ENCODE measurements at places on chromosomes 11 and 22.

DNA sequence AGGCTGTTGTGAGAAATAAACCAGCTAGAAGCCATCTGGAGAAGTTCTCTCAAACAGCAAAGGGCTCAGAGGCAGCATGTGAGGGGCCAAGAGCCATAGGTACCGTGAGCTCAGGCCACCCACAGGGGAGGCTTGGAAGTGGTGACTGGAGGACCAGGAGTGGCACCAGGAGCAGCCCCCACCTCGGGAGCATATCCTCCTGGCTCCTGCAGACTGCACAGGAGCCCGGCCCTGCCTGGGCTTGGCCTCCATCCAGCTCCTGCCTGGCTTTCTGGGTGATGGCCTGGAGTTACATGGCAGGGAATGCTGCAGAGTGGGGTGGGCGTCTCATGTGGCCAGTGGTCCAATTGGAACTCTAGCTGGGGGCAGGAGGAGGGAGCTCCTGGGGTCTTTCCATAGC lies 4.2 kb upstream of the MPPED1 start:
- no peak for DNase-seq

GRCh38 chr11:110766316-110766715 lies 54.1 kb upstream of the ARHGAP20 start:
- DNase-seq = no peak

GRCh38 chr11:111693224-111693937 lies 72.8 kb downstream of the PPP2R1B start:
- DNase-seq = no peak

DNA sequence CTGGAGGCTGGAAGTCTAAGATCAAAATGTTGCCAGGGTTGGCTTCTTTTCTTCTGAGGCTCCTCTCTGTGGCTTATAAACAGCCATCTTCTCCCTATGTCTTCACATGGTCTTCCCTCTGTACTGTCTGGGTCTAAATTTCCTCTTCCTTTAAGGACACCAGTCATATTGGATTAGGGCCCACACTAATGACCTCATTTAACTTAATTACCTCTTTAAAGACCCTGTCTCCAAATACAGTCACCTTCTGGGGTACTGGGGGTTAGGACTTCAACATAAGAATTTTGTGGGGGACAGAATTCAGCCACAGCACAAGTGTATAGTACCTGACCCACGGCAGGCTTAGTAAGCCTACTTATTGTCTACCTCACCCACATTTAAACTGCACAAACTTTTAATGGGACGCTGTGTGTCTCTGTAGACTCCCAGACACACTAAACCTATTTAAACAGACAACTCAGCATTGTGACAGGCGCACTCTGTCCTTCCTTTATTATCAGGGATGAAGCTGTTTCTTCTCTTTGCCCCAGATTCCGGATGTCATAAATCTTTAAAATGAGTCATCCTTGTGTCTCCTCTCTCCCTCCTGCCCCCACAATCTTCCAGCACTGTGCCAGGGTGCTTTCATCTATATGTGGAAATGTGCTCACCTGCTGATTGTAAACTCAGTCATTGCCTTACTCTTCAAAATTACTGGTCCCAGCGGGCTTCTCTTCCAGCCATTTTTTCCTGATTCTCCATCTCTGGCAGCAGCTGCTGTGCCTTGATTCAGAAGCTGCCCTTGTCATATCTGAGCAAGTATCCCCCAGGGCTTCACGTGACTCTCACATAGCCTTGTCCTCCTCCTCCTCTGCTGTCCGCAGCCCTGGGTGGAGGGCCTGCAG lies 5.4 kb upstream of the MAPK8IP1 start:
- DNase-seq = no peak

DNA sequence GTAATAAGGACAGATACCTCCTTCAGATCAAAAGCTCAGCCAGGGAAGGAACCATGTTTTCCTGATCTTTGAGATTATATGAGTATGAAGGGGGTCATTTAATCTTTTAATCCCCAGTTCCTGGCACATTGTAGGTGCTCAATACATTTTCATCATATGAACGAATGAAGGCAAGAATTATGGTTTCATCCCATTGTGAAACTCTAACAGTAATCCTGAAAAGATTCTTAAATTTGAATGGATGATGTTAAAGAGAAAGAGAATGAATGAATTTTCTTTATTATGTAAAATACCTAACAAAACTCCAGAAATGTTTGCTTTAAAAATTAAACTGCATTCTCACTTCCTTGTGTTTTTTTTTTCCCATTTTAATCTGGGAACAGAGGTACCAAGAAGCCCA lies 162.2 kb upstream of the MTMR2 start:
- DNase-seq = no peak

DNA sequence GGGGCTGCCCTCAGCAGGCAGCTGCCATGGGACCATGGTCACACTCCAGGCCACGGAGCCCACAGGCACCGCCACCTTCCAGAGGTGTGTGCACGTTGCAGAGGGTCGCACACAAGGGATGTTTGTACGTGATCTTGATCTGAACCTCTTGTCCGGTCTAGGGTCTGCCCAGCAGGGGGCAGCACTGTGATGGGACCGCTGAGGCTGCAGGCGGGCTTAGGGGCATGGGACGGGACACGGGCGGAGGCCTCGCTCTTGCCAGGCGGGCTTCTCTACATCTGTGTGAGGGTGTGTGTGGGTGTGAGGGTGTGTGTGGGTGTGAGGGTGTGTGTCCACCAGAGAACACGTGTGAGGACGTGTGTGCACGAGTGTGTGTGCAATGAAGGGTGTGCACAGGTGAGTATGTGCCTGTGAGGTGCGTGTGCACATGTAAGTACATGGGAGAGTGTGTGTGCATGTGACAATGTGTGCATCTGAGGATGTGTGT lies 52.4 kb downstream of the CACNA1I start:
- peak; percentile 68 for DNase-seq

DNA sequence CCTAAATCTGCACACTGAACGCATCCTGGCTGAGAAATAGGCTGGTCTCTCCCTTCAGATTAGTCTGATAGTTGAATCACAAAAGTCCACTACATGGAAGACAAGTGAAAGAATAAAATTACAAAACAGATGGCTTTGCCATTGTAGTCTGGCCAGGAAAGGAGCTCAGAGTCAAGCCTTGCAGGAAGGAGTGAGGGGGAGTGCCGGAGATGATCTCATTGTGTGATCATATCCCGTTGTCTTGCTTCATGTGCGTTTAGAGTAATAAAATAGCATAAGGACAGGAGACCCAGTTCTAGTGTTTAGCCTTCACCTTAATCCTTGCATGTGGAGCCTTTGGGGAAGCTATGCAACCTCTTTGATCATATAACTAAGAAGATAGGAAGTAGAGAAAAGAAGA lies 666.7 kb upstream of the RAG2 start:
- no peak for DNase-seq

DNA sequence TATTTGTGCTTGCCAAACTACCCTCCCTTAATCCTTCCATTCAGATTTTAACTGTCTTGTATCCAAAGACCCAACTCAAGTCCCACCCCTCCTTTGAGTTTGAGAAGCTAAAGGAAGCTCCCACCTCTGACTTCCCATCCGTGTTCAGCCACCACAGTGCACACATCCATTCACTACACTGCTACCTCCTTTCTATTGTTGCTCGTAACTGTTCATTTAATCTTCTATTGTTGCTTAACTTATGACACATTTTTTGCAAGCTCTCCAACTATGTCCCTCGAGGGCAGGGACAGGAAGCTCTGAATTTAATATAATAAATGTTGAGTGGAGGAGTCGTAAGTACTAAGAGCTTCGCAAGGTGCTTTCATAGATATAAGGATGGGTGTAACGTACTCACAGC lies 10.4 kb downstream of the LARGE1 start:
- DNase-seq = no peak

DNA sequence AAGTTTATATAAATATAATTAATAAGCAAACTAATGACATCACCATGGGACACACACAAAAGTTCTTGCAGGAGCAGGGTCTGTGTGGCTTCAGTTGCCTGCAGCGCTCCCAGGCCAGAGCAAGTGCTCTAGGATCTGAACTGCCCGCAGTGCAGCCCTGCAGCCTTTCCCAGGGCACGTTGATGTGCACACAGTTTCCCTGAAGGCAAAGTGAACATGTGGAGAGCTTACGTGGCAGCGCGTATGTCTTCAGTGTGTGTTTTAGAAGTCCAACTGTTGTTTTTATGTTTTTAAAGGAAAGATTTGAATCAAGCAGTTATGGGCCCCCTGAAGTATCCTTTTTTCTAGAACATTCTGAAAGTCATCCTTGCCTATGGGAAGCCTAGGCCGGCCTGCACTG lies 1.2 kb upstream of the TIGD3 start:
- DNase-seq = no peak

DNA sequence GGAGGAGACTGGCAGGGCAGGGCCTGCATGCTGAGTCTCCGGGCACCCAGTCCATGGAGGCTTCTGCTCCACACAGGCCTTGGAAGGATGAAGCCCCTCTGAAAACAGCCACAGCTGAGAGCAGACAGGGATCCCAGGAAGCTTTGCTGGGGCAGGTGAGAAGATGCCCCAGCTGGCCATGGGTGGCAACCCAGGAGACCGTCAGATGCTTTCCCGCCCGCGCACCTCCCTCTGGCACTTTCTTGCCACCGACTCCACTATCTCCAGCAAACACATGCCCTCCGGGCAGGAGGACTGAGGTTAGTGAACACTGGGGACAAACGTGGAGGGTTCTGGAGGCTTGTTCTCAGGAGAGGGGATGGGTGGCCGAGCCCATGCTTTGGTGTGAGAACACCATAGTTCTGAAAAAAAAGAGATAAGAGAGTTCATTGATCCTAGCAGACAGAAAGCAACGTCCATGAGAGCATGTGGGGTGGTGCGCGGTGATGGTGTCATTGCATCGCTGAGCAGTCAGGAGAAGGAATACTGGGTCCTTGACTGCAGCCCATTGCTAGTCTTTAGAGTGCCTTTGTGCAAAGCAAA lies 2.3 kb downstream of the C1QTNF6 start:
- no peak for DNase-seq

DNA sequence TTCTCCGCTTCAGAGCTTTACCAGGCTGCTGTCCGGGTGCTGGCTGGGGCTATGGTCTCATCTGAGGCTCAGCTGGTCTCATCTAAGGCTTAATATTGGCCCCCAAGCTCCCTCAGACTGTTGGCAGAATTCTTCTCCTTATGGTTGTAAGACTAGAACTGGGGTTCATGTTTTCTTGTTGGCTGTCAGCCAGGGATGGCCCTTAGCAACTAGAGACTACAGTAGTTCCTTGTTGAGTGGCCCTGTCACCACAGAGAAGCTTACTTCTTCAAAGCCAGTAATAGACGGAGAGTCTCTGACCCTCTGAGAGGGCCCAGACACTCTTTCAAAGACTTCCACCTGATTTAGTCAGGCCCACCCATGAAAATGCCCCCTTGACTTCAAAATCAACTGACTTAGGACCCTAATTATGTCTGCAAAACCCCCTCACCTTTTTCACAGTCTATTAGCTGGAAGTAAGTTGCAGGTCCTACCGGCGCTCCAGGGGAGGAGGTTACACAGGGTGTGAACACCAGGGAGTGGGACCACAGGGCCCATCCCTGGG lies 24.2 kb upstream of the TREH start:
- no peak for DNase-seq

- DNase-seq = no peak
These were observed 19.6 kb downstream of the MYRF start for GRCh38 chr11:61771985-61772455.

GRCh38 chr11:47506795-47507562 lies 46.0 kb downstream of the CELF1 start:
- peak; percentile 32 for DNase-seq

DNA sequence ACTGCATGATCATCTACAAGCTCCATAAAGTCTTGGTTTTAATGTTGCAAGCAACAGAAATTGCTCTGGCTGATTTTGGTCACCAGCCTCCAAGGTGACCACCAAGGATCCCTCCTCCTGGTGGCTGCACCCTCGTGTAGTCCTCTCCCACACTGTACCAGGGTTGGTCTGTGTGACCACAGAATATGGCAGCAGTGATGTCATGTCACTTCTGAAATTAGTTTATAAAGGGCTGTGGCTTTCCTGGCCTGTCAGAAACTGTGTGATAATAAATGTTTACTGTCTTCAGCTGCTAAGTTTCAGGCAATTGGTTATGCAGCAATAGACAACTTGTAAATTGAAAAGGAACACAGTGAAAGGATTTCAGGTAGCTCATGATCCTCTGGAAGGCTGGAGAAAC lies 5.3 kb upstream of the PRDM11 start:
- DNase-seq = no peak

- no peak for DNase-seq
These were observed 9.9 kb upstream of the NDUFV1 start for GRCh38 chr11:67596753-67597300.

GRCh38 chr11:55357560-55358184 lies 10.1 kb upstream of the OR4A15 start:
- DNase-seq = no peak

DNA sequence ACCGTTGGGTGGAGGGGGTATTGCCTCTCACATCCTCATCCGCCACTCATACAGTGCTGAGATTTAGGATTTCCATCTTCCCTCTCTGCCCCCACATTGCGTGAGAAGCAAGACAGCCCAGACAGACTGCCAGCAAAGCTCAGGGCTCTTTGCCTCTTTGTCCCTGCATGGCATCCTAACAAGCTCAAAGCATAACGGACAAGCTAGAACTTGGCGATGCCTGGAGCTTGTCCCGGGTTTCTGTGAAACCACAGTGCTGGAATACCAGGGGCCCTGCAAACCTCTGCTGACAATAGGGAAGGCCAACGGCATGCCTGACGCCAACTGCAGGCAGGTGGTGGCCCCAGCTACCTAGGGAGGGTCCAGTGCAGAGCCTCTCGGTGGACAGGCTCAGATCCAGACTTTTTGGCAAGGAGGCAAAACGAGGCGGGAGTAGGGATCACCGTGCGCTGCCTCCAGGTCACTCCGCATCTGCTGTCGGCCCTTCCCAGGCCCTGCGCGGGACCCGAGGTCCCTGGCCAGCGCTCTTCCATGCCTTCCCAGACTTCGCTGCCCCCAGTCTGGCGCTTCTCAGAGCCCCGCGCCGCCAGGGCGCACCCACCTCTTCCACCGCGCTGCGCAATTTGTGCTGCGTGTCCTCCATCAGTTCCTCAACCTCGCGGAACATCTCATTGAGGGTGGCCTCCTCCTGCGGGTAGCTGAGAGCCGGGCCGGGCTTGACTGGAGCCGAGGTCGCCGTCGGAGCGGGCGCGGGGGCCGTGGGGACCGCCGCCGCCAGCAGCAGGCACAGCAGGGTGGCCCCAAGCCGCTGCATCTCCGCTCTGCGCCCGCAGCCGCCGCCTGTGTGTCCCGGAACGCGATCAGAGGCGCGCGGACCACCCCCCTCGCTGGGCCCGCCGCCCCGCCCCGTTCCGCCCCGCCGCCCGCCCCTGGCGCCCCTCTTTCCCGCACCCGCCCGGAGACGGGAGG lies at the start of gene DKK3:
Gene DKK3 (minus strand): TSS at position 858 of the 969 bp plus-strand sequence. CDS start 44 bp downstream, at position 814.
- DNase-seq = no peak

DNA sequence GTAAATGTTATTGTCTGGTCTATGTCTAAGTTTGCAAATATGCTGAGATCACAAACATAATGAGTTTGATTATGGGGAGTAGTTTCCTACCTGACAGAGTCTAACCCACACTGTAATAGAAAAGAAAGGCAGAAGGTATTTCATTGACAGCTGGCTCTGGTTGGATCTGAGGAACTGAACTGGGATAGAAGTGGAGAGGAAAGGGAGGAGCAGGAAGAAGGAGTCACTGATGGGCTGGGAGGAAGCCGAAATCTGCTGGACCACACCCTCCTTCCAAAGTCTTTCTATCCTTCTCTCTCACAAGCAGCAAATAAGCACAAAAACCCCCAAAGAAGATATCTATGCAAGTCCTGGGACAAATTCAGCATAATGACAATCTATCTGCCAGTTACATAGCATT lies 11.7 kb downstream of the BLID start:
- no peak for DNase-seq

GRCh38 chr11:130553306-130553705 lies 104.9 kb downstream of the ADAMTS15 start:
- no peak for DNase-seq

Data from activated CD4-positive, alpha-beta T cell treated with anti-CD3 and anti-CD28 coated beads, Interleukin-2, amount 10 ng/mL, durations not matched to agents 7 days and 5 days (primary cell).